NT2/D1 (cell line): ENCODE measurements at places on chromosomes 3 and 15.

DNA sequence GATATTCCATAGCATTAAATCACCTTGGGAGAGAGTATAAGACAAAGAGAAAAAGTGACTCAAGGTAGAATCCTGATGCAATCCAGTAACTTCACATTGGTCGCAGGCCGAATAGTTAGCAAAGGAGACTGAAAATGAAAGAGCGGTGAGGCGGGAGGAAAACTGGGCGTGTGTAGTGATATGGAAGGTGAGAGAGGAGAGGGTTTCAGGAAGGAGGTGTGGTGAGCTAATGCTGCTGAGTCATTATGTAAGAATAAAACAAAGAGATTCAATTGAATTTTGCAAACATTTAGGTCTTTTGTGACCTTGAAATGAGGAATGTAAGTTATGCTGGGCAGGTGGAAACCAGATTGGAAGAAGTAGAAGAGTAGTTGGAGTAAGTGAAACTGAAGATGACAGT is 235.3 kb downstream of the C3orf38 start:
- DNase-seq, result no peak

- no peak for DNase-seq
Observed at GRCh38 chr3:40623567-40623966, 98.8 kb downstream of the ZNF621 start.

GRCh38 chr15:90086868-90087268 is 15.4 kb downstream of the IDH2 start:
- DNase-seq, result no peak

GRCh38 chr15:44573386-44573785 is 36.4 kb downstream of the EIF3J start:
- no peak for DNase-seq

GRCh38 chr3:38374221-38374620 is 27.6 kb downstream of the XYLB start:
- no peak for DNase-seq

GRCh38 chr3:170714122-170714521 is 128.2 kb upstream of the SLC7A14 start:
- no peak for DNase-seq

DNA sequence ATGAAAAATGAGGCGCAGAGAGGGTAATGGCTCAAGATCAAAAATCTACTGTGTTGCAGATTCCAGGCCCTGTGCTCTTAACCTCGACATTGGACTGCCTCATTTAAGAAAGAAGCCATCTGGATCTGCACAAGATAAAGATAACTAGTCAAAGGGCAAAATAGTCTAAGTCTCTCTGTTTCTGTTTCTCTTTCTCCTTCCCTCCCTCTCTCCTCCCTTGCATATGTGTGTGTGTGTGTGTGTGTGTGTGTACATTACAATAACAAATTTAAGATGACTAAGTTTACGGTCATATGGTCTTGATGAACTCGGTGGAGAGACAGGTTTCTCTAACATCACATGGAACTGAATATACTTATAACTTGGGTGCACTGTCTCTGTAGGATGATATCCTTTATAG is 69.2 kb downstream of the MEIS2 start:
- no peak for DNase-seq

GRCh38 chr3:138434276-138434874 is at the start of gene ESYT3:
TSS of gene ESYT3 (plus strand) at chr3:138434616. CDS start at chr3:138434799, 183 bp downstream.
- DNase-seq, result peak; percentile 73
